ENCODE measurements at places on chromosomes 5 and 9.

DNA sequence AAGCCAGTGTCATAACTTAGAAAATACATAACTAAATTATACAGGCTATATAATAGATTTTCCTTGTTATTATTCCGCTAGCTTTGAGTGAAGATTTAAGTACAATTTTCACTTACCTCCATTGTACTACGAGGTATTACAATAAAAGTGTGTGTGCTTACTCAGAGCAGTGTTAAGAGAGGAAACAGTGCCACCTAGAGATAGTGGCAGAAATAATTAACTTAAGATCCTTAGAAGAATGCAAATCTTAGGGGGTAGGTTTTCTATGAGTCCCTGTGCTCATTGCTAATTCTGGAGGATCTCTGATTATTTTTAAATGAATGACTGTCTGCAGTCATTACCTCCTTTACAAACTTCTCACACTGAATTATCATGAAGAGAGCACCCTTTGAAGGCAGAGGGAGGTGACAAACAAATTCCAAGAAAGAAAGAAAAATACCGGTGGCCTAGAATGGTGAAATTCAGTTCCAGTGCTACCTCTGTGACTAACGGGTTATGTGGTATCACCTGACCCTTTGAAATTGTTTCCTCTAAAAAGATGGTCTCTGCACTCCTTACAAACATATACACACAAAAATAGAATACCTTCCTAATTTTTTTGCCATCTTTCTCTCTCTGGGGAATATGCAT lies 379.8 kb downstream of the TRIM36 start:
- peak; percentile 82 for DNase-seq

DNA sequence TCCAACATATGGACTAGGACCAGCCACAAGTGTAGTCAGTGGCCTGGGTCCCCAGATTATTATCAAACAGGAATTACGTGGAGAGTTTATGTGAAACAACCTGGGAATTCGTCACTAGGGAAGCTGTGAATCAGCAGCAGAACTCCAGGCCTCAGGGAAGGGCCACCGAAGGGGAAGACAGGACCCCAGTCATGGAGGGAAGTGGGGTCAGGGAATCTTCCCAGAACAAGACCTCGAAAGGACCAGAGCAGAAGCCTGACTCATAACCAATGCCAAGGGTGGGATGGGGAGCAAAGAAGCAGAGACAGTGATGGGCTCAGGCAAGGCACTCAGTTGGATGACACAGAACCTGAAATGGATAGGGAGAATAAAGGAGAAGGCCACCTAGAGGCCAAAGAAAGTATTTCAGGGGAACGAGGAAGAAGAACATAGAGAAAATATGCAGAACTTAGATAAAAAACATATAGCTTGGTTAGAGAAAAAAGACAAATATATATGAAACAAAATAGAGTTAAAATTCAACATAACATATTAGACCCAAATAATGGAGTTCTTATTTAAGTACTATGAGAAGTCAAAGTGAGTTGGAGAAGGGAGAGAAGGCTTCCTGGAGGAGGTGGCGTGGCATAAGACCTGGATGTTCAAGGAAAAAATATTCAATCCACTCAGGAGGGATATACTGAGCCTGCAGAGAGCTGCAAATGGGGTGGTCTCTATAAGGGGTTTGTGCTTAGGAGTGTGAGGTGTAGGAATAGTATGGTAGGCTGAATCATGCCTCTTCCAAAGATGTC lies 66.7 kb upstream of the CAST start:
- no peak for DNase-seq

DNA sequence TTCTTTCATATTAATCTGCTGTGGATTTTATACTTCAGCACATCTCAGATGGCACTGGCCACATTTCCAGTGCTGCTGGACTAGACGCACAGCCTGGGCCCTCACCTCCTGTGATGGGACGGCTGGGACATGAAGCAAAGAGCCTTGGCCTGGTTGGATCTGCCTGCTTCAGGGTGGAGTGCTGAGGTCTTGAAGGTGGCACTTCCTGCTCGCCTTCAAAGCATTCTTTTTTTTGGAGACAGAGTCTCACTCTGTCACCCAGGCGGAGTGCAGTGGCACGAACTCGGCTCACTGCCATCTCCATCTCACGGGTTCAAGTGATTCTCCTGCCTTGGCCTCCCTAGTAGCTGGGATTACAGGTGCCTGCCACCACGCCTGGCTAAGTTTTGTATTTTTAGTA lies 73.1 kb downstream of the RAPGEF1 start:
- no peak for DNase-seq

- DNase-seq: no peak
Measured at GRCh38 chr9:116196806-116197205, 43.2 kb downstream of the PAPPA start.

- no peak for DNase-seq
Measured at GRCh38 chr5:143923634-143924266, 111.8 kb downstream of the HMHB1 start.

GRCh38 chr5:68287976-68288706 lies 72.6 kb downstream of the PIK3R1 start:
- peak; percentile 81 for DNase-seq
